Activated T-cell treated with anti-CD3 and anti-CD28 coated beads, Interleukin-2, amount 50 U/mL, for 4 hours (primary cell): ENCODE measurements at places on chromosomes 3 and 15. TPM values are rescaled to one million over a fixed set of nuclear protein-coding genes. Genes with fewer than 3 reads are reported as not detected.

The DNAH1 gene
- total RNA-seq: 6.4 TPM

- DNase-seq: no peak
These were observed 60.2 kb downstream of the IL16 start for GRCh38 chr15:81256916-81257315.

- no peak for DNase-seq
These were observed 1.8 kb downstream of the ARHGEF26 start for GRCh38 chr3:154122912-154123559.

The EBLN2 gene
- total RNA-seq: 4.3 TPM

The HACL1 gene
- total RNA-seq: 29.6 TPM
